ENCODE measurements at places on chromosomes 6 and 20.

DNA sequence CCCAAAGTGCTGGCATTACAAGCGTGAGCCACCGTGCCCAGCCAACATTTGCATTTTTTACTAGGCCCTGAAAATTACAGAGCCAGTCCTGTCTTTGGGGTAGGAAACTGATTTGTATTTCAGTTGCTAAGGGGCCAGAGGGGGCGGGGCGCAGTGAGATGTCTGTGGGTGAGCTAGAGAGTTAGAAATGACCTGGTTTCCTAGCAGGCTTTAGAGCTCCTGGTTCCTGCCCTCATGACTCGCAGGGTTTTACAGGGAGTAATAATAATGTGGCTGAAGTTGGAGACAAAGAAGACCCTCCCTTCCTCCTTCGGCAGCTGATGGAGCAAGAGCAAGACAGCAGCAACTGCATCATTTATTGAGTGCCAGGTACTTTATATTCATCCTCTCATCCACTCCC is 131.5 kb downstream of the TFAP2C start:
- DNase-seq = no peak

DNA sequence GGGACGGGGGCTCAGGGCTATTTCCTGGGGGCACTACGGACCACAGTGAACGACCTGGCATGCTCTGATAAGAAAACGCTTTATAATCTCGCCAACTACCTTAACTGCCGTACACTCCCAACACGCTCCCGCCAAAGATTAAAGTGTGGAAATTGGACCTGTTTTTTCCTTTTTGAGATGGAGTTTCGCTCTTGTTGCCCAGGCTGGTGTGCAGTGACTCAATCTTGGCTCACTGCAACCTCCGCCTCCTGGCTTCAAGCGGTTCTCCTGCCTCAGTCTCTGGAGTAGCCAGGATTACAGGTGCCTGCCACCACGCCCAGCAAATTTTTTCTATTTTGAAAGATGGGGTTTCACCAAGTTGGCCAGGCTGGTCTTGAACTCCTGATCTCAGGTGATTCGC is 346 bp upstream of the SLC44A4 start:
- DNase-seq = no peak

DNA sequence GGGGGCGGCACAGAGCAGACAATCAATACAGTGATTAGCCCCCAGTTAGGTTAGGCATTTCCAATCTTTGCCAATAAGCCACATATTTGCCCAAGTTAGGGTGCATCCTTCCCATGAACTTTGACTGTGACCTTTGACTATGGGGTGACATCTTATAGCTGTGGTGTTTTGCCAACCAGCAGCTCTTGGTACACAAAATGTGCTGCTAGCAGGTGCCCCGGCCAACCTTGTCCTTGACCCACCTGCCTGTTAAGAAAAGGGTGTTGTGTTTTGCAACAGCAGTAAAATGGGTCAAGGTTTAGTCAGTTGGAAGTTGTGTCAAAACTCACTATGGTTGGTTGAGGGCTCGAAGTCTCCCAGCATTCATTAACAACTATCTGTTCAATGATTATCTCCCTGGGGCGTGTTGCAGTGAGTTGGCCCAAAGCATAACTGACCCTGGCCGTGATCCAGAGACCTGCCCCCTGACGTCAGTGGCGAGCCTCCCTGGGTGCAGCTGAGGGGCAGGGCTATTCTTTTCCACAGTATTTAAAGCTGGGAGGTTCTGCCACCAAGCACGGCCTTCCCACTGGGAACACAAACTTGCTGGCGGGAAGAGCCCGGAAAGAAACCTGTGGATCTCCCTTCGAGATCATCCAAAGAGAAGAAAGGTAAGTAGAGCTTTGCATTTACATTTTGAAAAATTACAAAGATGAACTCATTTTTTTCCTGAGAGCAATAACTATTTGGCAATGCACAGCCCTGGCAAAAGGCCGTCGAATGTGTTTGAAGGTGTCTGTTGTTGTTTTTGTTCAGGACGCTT is at the start of gene PCK1:
Gene PCK1, plus strand, starts transcription at position 557 of the 802 bp plus-strand sequence. CDS start 302 bp downstream, outside the sequence.
- no peak for DNase-seq

- DNase-seq = no peak
These were observed 24.4 kb downstream of the MAP1LC3A start for GRCh38 chr20:34582911-34583310.

- DNase-seq = no peak
These were observed 184.2 kb downstream of the ARID1B start for GRCh38 chr6:156961282-156961892.

DNA sequence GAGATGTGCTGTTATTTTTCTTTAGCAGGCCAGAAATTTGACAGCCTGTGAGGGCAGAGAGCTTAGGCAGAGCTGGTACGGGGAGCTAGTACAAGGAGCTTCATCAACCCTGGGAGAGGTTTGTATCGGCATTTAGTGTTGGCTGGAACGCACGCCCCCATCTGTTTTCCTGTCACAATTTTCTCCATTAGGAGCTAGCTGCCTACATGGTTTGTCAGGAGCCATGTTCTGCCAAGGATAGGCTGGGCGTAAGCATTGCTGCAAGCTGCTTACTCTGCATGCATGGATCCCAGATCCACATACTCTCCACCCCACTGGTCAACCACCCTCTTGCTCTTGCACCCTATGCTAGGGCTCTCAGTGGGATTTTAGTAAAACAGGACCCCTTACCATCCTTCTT is 449.0 kb upstream of the CHD6 start:
- DNase-seq = no peak

- DNase-seq = no peak
These were observed 41.8 kb downstream of the RPRD1B start for GRCh38 chr20:38075161-38075998.

- peak; percentile 90 for DNase-seq
These were observed 45.5 kb upstream of the NXT1 start for GRCh38 chr20:23305098-23305497.

- DNase-seq = no peak
These were observed 34.6 kb downstream of the TREML1 start for GRCh38 chr6:41119508-41119907.

- DNase-seq = no peak
These were observed 87.5 kb downstream of the MDN1 start for GRCh38 chr6:89731924-89732567.

- DNase-seq = no peak
These were observed 46.2 kb upstream of the BCLAF1 start for GRCh38 chr6:136335736-136336363.

GRCh38 chr6:25302677-25303128 is 23.5 kb downstream of the CARMIL1 start:
- peak; percentile 86 for DNase-seq

All from AG08395 (cell line).